ENCODE measurements at places on chromosomes 3 and 15.

- no peak for DNase-seq
Observed at GRCh38 chr3:177131927-177132636, 65.2 kb downstream of the TBL1XR1 start.

GRCh38 chr3:14598143-14598569 is 53.4 kb upstream of the CCDC174 start:
- DNase-seq, result peak; percentile 65

GRCh38 chr3:182366746-182367145 is 426.6 kb upstream of the ATP11B start:
- no peak for DNase-seq

DNA sequence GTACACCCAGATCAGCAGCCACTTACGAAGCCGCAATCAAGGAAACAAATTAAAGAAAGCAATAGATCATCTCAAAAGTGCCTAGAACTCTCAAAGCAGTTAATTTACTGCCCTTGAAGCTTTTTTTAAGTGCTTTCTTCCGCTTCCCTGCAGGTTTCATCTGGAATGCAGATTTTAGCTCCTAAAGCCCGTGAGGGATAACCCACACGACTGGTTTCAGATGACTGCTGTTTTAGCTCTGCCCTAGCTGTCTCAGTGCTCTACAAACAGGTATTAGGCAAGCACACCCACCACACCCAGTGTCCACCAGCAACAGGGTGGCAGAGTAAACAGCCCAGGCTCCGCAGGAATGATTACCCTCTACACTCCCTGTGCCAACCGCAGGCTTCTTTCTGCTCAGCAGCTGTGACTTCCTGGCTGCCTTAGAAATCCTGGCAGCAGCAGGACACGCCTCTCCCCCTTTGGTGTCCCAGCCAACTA is 126.0 kb downstream of the FMN1 start:
- peak; percentile 57 for DNase-seq

DNA sequence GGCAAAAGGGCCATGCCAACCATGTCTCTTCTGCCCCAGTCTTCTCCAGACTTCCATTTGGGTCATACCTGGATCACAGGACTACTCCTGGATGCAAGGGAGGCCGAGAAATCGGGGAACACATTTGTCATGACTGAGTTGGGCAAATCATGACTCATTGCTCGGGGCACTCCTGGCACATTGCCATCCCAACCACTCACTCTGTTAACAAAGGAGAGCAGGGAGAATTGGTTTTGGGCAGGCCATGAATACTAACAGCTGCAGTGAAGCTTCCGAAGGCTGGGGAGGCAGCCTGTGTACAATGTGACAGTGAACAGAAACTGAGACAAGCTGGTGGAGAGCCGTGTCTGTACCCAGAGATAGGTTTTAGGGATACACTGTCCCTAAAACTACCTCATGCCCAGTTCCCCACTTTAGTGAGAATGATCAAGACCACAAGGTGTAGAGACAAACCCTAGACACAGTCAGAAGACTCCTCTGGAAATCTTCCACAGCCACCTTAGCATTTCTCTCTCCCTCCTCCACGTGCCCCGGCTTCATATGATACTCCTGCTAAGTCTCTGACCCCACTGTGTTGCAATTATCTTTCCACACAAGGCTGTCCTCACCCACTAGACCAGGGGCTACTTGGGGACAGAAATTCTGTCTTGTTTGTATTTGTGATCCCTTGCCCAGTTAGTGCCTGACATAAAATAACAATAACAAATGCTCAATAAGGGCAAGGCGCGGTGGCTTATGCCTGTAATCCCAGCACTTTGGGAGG is 10.5 kb upstream of the BUB1B start:
- peak; percentile 63 for DNase-seq

- DNase-seq, result no peak
Observed at GRCh38 chr3:55659701-55660100, 172.6 kb upstream of the WNT5A start.

DNA sequence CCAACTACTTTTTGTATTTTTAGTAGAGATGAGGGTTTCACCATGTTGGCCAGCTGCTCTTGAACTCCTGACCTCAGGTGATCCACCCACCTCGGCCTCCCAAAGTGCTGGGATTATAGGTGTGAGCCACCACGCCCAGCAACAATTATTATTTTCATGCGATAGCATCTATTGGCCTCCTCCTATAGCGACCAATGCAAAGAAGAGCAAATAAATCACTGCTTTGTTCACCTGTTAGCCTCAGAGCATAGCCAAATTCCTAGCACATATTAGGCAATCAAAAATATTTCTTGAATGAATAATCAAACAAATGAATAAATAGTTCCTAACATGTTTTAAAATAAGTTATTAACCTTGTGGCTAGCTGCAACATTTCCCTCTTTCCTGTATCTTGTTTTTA is 36.8 kb upstream of the TNFSF10 start:
- DNase-seq, result no peak

GRCh38 chr15:76338486-76339304 is 2.1 kb downstream of the ISL2 start:
- no peak for DNase-seq

DNA sequence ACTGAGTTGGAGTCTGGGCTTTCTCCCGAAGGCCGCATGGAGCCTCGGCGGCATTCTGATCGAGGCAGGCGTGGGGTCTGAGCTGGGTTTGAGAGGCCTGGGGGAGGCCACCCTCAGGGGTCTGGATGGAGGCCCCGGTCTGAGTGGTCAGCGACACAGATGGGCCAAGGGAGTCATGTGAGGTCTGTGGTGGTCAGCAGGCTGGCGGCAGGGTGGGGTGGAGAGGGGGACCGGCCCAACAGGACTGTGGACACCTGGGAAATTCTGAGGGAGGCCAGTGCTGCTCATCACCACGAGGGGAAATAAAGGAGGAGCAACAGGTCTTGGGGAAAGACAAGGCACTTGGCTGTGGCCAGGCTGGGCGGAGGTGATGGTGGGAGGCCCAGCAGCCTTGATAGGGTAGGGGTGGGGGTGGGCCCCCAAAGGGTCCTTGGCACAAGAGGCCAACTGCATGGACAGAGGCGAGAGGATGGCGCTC is 16.2 kb downstream of the CTSH start:
- no peak for DNase-seq

- DNase-seq, result no peak
Observed at GRCh38 chr3:119636891-119637611, 23.3 kb downstream of the POPDC2 start.

DNA sequence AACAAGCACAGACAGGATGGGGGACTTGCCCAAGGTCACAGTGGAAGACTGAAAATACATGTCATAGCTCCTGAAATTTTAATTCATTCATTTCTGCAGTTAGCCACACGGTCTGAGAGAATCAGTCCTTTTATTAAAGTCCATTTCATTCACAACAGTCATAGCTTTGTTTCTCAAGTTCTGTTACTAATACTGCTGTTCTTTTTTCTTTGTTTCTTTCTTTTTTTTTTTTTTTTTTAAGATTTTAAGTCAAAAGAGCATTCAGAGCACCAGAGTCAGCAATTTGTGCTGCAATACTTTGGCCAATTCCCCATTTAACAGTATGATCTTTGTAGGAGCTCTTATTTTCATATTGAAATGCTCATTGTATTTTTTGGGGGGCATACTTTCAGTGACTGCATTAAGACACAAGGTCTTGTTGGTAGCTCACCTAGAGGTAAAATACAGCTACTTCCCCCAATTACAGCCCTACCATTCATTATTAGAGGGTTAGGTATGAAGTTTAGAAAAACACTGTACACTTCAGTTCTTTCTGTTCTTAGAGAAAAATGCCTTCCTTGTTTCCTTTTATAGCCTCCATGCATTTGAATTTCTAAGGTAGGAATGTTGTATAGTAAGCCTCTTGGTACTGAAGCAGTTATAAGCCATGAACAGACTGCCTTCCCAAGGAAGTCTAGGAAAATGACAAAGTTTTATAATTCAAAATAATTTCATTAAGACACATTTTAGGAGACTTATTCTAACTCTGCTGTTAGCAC is 9.6 kb downstream of the GALK2 start:
- DNase-seq, result no peak

DNA sequence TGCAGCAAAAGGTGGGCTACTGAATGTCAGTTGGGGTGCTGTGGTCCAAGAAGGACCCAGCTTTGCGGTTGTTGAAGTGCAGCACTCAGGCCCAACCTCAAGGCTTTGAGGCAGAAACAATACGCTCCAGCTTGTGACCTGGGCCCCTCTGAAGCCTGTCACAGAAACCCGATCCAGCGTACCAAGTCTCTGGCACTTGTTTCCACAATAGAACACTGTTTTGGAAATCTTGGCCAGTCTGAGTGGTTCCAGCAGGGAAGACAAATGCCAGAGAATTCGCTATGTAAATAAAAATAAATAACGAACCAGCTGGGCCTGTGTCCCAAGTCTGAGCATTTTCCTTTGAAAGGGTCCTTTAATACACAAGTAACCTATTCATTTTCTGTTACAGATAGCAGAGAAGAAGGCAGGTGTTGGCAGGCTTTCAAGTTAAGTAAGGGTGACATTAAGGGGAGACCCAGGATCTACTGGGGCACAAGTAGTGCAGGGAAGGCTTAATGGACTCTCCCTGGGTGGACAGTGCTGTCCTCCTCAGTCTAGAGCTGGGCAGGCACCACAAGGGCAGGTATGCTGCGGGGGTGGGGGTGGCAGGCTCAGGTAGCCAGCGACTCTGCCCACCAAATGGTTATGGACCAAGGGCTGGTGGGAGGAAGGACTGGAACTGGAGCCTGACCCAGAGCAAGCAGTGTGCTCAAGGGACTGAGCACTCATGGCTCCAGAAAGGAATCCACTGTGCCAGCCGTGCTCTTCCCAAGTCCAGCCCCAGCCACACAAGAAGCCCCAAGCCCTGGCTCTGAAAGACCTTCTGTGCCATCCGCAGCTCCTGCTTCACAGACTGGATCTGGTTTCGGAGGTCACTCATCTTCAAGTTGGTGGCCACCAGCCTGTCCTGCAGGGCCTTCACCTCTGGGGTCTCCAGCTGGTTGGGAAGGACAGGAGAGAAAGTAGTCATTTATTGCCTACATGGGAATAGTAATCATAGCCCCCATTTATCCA is 26.3 kb downstream of the CCDC13 start:
- no peak for DNase-seq

GRCh38 chr15:43774062-43774461 is 2.7 kb downstream of the ELL3 start:
- DNase-seq, result no peak

DNA sequence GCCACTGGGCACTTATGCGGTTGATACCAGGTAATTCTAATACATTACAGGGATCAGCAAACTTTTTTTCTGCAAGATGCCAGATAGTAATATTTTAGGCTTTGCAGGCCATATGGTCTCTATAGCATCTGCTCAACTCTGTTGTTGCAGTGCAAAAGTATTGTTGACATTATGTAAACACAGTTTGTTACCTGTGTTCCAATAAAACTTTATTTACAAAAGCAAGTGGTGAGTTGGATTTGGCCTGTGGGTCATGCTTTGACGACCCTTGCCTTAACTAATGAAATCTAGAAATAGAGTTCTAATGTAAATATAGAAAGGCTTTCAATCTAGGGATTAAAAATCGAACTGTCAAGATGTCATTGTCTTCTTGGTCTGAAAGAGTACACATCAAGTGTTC is 44.4 kb downstream of the PIK3CA start:
- DNase-seq, result no peak

GRCh38 chr15:55743729-55744655 is 1.0 kb upstream of the PRTG start:
- DNase-seq, result no peak

GRCh38 chr15:67685008-67685599 is 140.2 kb upstream of the SKOR1 start:
- no peak for DNase-seq

DNA sequence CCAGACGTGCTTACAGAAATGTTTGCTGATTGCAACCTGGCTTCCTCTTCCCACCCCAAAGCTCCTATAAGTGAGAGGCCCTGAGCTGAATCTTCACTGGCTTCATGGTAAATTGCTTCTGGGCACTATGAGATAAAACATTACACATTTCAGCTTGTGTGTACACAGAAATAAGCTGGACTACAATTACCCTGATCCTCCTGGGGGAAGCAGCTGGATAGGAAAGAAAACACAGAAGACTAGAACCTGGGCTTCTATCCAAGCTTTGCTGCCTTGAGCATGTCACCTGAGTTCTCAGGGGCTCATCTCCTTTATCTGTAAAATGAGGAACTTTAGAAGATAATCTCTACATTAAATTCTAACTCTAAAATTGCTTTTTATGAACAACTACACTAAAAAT is 40.3 kb downstream of the THBS1 start:
- DNase-seq, result no peak

DNA sequence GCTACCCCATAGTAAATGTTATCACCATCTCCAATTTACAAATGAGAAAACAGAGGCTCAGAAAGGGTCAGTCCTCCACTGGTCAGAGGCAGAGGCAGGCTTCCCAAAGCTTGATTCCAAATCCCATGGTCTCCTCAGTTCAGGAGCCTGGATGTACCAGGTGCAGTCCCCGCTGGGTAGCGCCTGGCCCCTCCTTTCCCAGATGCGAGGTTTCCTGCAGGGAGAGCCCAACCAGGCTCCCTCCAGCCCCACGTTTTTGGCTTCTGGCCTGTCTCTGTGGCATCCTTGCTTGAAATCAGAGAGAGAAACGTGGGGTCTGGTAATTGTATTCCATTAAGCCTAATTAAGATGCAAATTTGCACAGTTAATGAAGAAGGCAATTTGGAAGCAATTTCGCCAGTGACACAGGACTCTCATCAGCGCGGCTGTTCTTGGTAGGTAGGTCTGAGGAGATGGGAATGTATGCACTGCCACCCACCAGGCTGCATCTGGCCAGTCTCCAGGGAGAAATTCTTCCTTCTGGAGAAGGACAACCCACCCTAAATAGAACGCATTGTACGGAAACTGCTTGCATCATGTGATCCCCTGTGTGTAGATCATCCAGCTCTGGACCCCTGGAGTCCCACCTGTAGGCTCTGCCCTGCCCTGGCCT is 50.5 kb downstream of the HRH1 start:
- no peak for DNase-seq

- peak; percentile 51 for DNase-seq
Observed at GRCh38 chr3:14203521-14204079, 25.0 kb downstream of the LSM3 start.

DNA sequence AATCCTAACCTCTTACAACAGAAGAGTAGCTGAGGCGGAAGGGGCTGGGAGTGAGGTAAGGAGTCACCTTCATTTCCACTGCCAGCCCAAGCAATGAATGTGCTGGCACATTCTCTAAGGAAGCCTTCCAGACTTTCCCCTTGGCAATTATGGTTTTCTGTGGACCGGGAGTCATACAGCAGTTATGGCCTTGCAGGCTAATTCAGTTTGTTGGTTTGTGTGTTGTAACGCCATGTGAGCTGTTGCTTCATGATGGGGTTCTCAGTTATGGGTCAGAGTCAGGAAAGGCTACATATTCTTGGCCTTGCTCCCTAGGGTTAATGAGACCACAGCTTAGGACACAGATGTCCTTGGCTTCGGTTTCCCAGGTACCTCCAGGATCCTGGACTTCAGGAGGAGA is 137.0 kb downstream of the ADAMTS17 start:
- no peak for DNase-seq

- no peak for DNase-seq
Observed at GRCh38 chr3:122816587-122816986, 21.7 kb downstream of the SLC49A4 start.

- no peak for DNase-seq
Observed at GRCh38 chr3:153144071-153144470, 18.0 kb upstream of the RAP2B start.

- no peak for DNase-seq
Observed at GRCh38 chr15:58777107-58777506, 6.0 kb downstream of the MINDY2 start.
